ENCODE measurements at places on chromosomes 3 and 15. TPM values are rescaled to one million over a fixed set of nuclear protein-coding genes. Genes with fewer than 3 reads are reported as not detected.

CMTM7 gene
- total RNA-seq: 12.4 TPM

IL17RE gene
- total RNA-seq: 1.6 TPM

LMAN1L gene
- total RNA-seq: not detected

ARHGAP31 gene
- total RNA-seq: 1.9 TPM

BFSP2 gene
- not detected for total RNA-seq

IL16 gene
- 0.19 TPM for total RNA-seq

ALDH1L1 gene
- 0.93 TPM for total RNA-seq

GNAT1 gene
- total RNA-seq: not detected

DNA sequence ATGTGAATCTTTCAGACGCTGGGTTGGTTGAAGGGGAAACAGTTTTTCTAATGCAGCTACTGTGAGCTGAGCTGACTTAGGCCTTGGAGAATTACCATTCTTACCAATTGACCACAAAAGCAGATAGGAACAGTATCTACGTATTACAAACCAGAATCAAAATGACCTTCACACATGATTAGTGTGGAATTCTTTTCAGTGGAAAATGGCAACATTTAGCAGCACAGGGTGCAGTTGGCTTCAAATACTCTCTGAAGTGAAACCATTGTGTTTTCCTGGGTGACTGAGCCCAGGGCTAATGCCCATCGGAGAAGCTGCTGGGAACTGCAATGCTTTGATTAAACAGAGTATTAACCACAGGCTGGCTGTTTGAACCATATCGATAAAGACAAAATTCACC lies 40.2 kb upstream of the GOLGA8J start:
- no peak for DNase-seq

DNA sequence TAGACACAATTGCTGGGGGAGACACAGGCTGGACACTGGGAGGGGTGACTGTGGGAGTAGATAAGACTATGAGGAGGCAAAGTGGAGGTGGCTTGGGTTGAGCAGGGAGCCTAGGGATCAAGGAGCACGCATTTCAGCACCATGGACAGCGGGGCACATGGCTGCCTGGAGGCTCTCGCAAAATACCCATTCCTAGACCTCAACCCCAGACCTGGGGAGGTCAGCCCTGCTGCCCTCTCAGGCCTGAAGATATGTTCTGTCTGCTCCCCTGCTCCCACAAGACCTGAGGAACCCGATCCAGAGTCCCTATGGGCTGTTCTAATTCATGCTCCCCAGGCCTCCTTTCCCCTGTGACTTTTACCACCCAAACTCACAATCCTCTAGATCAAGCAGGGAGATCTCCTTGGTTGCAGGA lies 16.0 kb upstream of the CPEB1 start:
- peak; percentile 93 for DNase-seq

DNA sequence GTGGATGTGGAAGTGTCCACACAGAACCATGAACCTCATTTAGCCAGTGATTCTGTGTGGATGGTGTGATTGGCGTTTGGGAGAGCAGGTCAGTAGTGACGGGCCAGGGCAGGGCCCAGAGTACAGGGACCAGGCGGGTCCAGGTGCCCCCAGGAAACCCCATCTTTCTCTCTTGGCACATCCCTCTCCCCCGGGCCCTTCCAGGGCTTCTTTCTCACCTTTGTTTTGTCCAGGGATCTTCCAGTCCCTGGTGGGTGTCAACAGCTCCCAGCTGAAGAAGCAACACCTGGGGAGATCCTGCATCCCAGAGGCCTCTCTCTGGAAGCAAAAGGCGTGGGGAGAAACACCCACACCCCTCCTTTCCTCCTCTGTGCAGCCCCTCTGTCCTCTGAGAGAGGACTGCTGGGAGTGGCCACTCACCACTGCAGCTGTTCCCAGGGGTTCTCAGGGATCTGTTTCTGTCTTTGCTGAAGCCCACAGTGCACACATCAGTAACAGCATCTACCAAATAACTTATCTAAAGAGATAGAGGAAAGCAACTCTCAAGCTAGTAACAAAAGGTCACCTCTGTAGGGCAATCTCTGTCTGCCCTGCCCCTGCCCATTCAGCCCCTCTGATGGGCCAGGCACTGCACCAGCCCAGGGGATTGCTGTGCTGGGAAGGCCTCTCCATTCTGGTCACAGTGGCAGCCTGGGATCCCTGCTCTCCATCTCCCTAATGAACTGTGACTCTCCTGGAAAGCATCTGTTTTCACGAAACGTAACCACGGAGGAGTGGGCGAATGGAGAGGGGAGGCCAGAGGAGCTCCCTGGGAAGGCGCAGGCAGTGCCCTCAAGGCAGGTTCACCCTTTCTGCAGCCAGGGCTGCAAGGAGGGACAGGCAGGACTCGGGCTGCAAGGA lies 98.3 kb upstream of the ALDH1A3 start:
- peak; percentile 43 for DNase-seq

GRCh38 chr3:11616551-11616950 lies 27.2 kb downstream of the VGLL4 start:
- no peak for DNase-seq

GRCh38 chr3:44058868-44059203 lies 182.8 kb upstream of the TOPAZ1 start:
- no peak for DNase-seq

DNA sequence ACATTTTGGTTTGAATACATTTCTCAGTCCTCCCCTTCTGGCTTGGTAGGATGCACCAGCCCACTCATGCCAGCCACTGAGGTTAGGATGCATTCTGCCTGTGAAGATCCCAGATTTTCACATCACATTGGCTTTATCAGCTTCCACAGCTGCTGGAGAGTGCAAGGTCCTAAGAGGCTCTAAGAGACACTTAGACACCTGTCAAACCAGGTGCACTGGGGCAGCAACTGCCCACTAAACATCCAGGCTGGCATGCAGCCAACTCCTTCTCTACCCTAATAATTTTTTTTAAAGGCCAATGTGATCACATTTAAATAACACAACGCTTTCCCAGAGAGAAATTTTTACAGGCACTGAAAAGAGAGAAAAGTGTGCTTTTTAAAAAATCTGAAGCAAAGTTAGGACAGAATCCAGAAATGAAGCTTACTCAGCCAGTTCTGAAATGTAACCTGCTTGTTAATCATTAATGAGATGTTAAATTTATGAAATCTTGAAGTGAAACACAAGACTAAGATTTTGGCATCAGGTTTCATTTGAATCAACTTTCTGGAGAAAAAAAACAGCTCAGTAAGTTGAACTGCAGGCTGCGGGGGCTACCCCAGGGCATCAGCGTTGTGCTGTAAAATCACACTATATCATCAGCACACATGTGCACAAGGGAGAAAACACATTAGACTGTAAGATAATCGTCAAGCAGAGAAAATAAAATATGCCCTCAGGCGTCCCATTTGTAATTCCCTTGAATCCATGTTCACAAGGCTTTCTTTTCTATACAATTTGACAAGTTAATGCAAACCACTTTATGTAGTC lies 312.9 kb downstream of the ZBBX start:
- DNase-seq: no peak

DNA sequence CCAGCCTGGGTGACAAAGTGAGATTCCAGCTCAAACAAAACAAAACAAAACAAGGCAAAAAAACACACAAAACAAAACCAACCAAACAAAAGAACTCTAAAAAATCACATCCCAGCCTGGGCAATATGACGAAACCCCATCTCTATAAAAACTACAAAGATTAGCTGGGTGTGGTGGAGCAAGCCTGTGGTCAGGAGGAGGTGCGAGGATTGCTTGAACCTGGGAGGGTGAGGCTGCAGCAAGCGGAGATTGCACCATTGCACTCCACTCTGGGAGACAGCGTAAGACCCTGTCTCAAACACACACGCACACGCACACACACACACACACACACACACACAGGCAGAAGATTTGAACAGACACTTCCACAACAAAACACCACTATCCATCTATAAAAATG lies 99.6 kb downstream of the SHQ1 start:
- no peak for DNase-seq

- no peak for DNase-seq
Observed at GRCh38 chr3:71432044-71432975, 151.2 kb downstream of the FOXP1 start.

GRCh38 chr3:105158286-105158685 lies 208.4 kb upstream of the ALCAM start:
- DNase-seq: no peak

DNA sequence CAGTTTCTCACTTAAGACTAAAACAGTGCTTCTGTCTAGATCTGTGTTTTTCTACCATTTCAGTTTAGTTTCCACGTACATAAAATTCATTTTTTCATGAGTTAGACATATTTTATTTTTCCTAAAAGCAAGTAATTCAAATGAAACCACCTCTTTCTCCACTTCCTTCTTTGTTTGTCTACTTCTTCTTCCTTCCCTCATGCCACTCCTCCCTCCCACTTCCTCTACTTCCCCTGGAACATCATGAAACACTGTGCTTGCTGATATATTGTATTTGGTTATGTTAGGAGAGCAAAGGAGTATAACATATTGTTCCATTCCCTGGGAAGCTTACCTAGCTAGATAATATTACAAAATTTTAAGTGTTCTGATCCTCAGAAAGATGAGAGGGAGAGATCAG lies 36.7 kb upstream of the GOLGA8B start:
- no peak for DNase-seq

DNA sequence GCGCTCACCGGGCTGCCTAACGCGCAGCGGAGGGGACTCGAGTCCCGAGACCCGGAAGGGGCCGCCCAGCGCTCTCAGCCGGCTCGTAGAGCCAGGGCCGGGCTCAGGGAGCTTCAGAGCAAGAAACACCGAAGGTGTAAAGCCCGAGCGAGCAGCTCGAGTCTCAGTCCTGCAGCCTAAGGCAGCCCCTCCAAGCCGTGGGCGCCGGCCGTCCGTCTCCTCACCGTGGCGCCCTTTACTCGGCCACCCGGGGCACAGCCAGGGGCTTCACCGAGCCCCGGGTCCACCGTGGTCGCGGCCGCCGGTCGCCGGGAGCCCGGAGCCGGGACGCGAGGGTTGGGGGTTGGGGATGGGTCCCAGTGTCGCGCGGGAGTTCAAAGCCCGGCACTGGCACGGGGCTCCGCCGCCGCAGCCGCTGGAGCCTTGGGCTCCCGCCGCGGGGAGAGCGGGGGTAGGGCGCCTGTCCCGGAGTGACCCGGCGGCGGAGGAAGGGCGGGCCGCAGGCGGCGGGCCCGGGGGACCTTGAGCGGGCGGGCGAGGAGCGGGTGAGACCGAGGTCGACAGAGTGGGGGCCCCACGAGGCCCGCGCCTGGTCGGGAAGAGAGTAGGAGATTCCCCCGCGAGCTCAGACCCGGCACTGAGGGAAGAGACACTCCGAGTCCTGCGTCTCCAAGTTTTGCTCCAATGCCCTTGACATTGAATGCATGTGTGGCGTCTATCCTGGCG lies 26.9 kb upstream of the THRB start:
- DNase-seq: peak; percentile 86

DNA sequence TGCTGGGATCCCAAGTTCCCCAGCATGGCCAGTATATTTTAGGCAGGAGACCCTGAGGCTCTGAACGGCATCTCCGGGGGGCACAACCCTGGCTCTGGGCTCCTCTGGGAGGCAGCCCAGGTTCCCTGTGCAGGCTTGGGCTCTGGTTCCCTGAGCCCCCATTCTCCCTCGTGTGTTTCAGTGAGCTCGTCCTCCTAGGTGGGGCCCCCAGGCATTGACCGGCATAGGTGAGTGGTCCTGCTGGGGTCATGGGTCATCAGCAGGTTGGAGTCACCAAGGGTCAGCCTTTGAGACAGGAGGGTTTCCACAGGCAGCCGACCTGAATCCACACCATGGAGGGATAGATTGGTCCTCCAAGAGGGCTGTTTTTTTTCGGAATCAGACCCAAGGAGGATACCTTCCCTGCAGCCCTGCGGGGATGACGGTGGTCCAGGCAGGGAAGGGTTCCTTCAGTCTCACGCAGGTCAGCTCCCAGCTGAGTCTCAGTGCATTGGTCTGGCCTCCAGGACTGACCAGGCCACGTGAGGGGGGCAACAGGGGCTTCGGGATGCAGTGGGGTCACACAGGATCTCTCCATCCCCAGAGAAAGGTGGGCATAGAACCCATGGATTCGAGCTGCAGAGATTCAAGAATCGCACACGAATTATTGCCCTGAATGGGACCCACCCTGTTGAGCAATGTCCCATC lies 226.0 kb downstream of the SNRPN start:
- peak; percentile 12 for DNase-seq

DNA sequence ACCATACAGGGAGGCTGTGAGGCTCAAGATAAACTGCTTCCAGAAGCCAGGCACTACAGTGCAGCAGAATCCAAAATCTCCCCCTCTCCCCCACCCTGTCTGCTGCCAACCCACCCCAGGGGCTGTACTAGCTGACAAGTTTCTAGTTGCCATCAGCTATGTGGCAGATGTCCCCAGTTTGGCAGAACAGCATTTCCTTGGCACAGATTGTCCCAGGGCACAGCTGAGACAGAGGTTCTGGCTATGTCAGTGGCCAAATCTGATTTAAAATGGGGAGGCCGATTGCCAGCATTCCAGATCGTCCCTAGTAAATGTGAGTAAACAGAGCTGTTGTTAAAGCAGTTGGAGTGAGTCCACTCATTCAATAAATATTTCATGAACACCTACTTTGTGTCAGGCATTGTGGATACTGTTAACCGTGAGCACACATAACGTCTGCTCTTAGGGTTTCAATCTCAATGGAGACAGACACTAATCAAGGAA lies 28.0 kb upstream of the CCDC174 start:
- DNase-seq: no peak

DNA sequence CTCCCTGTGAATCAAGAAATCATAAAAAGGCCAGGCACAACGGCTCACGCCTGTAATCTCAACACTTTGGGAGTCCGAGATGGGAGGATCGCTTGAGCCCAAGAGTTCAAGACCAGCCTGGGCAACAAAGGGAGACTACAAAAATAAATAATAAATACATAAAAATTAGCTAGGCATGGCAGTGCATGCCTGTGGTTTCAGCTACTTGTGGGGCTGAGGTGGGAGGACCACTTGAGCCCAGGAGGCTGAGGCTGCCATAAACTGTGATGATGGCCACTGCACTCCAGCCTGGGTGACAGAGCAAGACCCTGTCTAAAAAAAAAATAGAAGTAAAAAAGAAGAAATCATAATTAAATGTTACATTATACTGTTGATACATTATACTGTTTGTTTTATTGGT lies 28.0 kb upstream of the DCUN1D1 start:
- no peak for DNase-seq

DNA sequence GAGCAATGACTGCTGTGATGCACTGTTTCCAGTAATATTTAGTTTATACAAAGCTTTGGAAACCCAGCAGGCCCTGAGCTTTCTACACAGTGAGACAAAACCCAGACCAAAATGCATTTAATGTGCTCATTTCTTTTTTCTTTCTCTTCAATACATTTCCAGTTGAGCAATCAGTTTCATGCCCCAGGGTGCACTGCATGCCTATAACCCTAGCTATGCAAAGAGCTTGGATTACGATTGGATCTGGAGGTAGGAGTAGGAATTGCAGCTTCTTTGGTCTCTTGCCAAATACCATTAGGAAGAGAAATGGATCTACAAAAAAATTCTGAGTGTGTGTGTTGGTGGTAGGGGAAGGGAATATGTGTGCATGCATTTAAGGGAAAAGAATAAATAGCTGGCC lies 1001.4 kb downstream of the SQOR start:
- DNase-seq: peak; percentile 46

- no peak for DNase-seq
Observed at GRCh38 chr15:91688811-91689210, 164.7 kb upstream of the SLCO3A1 start.

All from endodermal cell (in vitro differentiated cells).